ENCODE measurements at places on chromosomes 3 and 15. TPM values are rescaled to one million over a fixed set of nuclear protein-coding genes. Genes with fewer than 3 reads are reported as not detected.

The FBXL22 gene
- total RNA-seq: 9.2 TPM

The GOLGA8J gene
- total RNA-seq: 0.12 TPM

The TF gene
- 4.5 TPM for total RNA-seq

The LINGO1 gene
- 8.5 TPM for total RNA-seq

The SERINC4 gene
- 0.23 TPM for total RNA-seq

The IGSF11 gene
- total RNA-seq: 4.8 TPM

The C2CD4B gene
- total RNA-seq: 15.8 TPM

The LRTM1 gene
- total RNA-seq: 16.1 TPM

The CAMK1 gene
- 29.7 TPM for total RNA-seq

The CCR5 gene
- 0.47 TPM for total RNA-seq

The GABRR3 gene
- not detected for total RNA-seq

The LRRIQ4 gene
- total RNA-seq: 0.35 TPM

The IMPG2 gene
- 0.70 TPM for total RNA-seq

The CCR3 gene
- total RNA-seq: 0.47 TPM

The C3orf22 gene
- 0.12 TPM for total RNA-seq

The TMEM40 gene
- total RNA-seq: 1.5 TPM

The H1-8 gene
- not detected for total RNA-seq

The GPR156 gene
- total RNA-seq: 2.3 TPM

The GASK1A gene
- total RNA-seq: 11.2 TPM
